ENCODE measurements at places on chromosomes 1 and 21. TPM values are rescaled to one million over a fixed set of nuclear protein-coding genes. Genes with fewer than 3 reads are reported as not detected.

The RNU1-1 gene
- total RNA-seq: under 0.01 TPM

The KCNQ4 gene
- total RNA-seq: 1.1 TPM

The CAPN9 gene
- total RNA-seq: 24.8 TPM

DNA sequence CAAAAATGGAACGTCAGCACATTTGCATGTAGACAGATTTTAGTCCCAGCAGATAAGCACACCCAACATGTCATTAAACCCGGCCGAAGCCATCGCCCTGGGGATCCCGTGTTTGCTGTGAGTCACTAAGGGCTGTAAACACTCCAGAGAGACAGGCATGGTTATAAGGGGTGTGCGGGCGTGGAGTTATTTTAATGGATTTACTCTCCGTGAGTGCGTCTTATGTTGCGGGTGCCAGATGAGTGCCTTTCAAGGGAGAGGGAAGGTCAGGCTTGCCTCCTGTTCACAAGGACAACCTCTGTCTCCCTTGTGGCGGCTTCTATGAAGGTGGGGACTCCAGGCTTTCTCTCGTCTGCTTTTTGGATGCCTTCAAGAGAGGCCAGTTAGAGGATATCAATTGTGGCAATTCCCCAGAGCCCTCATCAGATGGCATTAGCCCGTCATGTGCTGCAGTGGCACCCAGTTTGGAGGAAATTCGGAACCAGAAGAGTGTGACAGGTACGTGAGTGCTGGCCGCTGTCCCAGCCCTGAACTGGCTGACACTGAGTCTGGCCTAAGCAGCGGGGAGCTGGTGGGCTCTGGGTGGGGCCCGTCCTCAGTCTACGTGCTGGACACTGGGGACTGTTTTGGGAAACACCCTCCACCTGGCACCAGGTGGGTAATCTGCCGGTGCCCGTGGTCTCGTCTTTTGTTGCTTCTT, 223.8 kb upstream of the TMEM51 start:
- DNase-seq: peak; percentile 76

DNA sequence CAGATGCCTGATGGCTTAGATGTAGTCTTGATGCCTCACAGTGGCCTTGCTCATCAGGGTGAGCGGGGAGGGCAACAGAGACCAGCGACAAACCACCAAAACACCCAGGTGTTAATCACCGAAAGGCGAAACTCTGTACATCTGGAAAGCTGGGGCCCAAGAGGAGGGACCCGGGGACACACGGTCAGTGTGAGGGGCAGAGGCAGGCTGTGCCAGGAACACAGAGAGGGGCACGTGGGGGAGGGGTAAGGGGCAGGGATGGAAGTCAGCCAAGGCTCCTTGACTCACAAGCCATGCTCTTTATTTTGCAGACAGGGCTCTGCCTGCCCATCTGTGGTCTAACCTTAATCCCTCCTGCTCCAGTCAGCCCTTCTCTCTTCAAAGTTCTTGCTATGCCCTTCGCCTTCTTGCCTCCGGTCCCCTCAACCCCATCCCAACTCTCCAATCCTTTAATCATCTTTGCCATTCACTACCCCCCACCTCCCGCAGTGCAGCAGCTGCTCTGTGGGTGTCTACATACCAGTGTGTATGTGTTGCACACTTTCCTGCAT, 4.3 kb downstream of the MEF2D start:
- peak; percentile 46 for DNase-seq

Measured in Peyer's patch (tissue), 4 donors.